ENCODE measurements at places on chromosomes 7 and 10.

DNA sequence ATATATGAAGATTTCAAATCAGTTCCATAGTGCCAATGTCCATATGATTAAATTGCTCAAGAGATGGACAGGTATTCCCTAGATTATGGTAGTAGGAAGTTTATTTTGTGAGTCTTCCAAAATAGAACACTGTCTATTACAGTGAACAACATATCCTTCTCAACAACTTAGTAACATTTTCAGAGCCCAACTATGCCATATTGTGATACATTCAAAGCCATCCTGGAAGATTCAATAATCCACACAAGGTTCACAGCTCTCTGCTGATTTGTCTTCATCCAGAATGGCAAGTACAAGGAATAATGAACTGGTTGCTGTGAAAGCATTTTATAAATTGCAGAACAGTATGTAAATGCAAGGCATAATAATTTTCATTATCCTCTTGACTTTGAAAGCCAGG is 213.9 kb downstream of the CHRM2 start:
- no peak for DNase-seq

DNA sequence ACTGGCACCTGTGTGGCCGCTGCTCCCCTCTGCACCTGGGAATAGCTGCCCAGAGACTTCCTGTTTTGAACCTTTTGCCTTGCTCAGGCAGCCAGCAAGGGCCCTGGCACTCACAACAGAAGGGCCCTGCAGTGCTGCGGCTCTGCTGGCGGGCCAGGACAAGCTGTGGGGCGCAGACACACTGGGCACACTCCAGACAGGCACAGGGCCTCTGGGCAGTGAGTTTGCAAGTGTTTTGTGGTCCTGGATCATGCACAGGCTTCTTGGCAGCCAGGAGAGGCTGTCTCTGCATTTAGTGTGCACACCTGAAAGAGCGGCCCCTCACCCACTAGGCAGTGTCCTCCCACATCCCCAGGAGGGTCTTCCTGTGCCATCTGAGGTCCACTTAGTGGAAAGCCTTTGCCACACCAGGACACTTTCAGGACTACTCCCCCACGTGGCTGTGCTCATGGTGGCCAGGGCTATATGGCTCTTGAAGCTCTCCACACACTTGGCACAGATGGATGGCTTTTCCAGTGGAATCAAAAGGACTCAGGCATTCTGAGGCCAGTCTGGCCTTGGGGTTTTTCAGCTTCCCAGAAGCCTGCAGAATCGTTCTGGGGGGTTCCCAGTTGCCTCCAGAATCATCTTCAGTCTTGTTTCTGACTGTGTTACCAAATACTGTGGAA is 5.0 kb upstream of the ATP6V0E2 start:
- peak; percentile 36 for DNase-seq

DNA sequence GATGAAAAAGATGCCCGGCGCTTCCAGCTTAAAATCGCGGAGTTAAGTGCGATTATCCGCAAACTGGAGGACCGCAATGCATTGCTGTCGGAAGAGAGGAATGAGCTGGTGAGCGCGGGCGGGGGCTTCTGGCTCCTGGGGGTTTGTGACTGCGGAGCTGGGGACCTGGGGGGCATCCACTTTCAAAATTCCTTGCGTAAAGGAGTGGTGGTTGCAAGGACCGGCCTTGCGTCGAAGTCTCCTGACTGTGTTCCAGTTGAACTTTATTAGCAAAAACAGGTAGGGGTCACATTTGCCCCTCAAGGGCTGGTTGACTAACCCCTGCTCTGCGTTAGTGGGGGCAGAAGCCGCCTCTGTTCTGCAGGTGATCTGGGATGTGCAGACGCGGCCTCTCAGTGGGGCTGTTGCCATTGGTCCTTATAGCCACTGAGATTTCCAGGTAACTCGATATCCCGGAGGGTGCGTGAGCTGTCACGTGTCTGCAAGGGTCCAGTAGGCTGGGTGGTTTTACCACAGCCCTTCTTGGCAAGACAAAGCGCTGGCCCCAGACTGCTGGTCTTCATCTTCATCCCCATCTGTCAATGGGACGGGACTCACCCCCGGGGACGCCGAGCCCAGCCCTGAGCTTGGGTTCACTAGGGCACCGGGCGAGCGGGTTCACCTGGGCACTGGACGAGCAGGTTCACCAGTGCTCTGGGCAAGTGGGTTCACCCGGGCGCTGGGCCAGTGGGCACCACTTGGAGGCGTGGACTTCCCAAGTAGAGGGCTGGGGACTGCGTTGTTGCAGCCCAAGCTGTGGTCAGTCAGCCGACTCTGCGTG is 51.5 kb upstream of the DPYSL4 start:
- DNase-seq = no peak

DNA sequence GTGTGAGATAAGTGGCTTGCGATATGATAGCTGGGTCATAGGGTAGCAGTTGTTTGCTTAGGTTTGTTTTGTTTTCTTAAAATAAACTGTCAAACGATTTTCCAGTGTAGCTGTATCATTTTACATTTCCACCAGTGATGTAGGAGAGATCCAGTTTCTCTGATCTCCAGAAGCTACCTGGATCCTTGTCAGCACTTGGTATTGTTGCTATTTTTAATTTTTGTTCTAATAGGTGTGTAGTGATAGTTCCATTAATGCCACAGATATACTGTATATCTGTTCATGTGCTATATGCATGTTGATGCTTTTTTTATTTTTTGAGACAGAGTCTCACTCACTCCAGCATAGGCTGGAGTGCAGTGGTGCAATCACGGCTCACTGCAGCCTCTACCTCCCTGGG is 44.4 kb downstream of the GOLGA7B start:
- DNase-seq = no peak

DNA sequence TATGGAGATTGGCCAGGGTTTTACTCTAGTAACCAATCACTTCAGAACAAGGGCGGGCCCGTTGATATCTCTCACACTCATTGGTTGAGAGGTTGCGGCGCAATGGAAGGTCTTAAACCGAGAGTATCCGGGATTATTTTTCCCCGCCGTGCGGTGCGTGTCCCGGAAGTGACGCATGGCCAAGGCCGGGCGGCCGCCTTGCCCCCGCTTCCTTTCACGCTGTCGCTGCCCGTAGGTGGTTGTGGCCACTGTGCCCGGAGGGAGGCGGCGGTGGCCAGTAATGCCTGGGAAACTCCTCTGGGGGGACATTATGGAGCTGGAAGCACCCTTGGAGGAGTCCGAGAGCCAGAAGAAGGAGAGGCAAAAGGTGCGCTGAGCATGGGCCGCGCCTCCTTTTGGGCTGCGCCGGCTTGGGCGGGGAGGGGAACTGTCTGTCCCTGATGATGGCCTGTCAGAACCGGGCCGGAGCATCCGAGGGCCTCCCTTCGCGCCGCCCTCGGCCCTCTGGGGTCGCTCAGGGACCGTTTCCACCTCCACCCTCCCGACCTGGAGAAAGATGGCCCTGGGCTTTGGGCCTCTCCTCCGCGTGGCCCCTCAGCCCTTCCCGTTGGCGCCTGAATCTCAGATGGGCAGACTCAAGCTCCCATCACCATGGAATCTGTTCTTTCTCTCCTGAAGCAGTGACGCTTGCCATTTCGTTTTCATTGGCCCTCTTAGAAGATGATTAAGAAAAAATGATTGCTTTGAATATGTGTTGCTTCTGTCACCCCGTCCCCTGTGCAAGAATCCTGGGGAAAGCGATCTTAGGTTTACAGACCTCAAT is at the start of gene DDX50:
DDX50 (plus strand) TSS at position 211 of the 823 bp plus-strand sequence; CDS start at position 281, 70 bp downstream.
- peak; percentile 99 for DNase-seq

GRCh38 chr10:86254081-86254480 is 112.5 kb downstream of the GRID1 start:
- no peak for DNase-seq

GRCh38 chr10:88226891-88227290 is 356.2 kb downstream of the RNLS start:
- no peak for DNase-seq

- DNase-seq = no peak
Measured at GRCh38 chr10:36057180-36057579, 415.1 kb upstream of the FZD8 start.

- no peak for DNase-seq
Measured at GRCh38 chr10:48791267-48791928, 106.7 kb downstream of the WDFY4 start.

DNA sequence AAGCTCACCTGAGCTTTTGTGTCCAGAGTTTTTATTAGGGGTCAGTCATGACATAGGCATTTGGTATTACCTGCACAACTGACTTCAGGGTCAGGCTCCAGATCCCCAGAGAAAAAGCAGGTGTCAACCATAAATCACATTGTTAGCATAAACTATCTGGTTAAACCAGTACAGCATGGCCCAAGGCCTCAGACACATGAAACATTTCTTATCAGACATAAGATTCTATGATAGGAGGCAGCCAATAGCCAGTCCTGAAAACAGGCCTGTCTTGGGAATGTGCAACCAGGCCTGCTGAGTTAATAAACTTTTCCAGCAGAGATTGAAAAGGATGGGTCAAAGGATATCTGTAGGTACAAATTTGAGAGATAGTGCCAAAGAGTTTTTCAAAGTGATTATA is 116.1 kb downstream of the TPST1 start:
- no peak for DNase-seq

- DNase-seq = peak; percentile 54
Measured at GRCh38 chr7:1193593-1194424, 33.8 kb upstream of the ZFAND2A start.

GRCh38 chr7:123133924-123134323 is 65.8 kb downstream of the SLC13A1 start:
- no peak for DNase-seq

GRCh38 chr10:22193945-22194344 is 23.9 kb downstream of the EBLN1 start:
- DNase-seq = no peak

GRCh38 chr10:130885021-130885655 is 426.4 kb downstream of the TCERG1L start:
- peak; percentile 5 for DNase-seq

GRCh38 chr7:125375942-125376341 is 446.3 kb upstream of the POT1 start:
- no peak for DNase-seq

GRCh38 chr7:151245360-151246101 is 3.0 kb downstream of the SMARCD3 start:
- peak; percentile 81 for DNase-seq

DNA sequence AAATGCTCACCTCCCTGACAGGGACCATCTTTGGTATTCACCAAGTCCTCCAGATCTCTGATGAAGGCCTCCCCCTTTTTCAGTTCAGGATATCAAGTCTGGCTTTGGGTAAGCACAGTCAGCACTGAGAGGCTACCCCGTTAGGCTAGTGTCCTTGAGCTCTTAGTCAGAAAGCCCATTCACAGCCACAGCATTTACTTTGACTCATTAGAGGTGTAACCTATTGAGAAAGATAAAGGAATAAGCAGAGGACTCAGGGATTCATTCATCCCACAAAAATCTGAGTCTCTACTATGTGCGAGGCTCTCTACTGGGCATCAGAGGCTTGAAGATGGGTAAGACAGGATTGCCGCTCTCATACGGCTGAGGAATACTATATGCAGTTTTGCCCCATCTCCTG is 14.0 kb upstream of the RAMP3 start:
- DNase-seq = no peak

DNA sequence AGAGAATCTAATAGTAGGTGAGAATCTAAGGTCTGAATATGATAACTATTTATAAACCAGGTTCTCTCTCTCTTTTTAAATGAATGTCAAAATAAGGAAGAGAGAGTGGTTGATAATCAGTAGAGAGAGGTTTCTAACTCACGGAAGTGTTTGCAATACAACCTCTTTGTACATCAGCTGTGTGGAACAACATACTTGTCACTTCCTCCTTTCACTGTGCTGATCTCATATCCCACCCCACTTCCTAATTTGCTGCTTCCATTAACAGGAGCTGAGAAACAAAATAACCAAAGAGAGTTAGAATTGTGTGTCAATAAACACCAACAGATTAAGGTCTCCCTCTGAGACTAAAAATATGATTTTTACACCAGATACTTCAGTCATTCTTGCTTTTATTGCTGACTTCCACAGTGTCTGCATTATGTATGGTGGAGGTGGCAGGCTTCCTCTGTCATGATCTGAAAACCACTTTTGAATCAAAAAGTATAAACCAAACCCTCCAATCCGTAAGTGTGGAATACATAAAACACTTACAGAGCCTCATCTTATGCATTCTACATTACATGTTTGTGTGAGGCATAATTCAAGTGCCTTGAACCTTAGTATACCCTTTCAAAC is 25.0 kb downstream of the CACUL1 start:
- DNase-seq = peak; percentile 26

GRCh38 chr7:51315393-51316261 is 982 bp downstream of the COBL start:
- no peak for DNase-seq

GRCh38 chr10:23717913-23718312 is 279.0 kb downstream of the OTUD1 start:
- DNase-seq = no peak

GRCh38 chr10:125200396-125200795 is 40.0 kb upstream of the CTBP2 start:
- DNase-seq = no peak

DNA sequence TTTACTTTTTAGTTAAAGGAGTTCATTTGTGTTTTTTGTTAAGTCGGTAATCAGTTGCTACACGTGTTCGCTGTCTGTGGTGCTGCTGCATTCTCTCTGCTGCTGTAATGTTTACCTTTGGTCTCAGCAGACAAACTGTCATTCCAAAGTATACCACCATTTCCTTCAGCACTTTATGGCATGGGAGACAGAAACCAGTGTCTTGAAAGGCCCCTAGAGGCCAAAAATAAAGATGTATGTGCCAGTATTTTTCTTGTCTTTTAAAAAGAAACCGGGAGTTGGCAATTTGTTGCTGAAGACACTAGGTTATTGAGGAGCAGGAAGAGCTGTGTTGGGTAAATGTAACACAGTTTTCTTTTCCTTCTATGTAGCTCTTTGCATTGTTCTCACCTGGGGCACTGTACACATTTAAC is 24.1 kb downstream of the ZNF92 start:
- DNase-seq = peak; percentile 12

DNA sequence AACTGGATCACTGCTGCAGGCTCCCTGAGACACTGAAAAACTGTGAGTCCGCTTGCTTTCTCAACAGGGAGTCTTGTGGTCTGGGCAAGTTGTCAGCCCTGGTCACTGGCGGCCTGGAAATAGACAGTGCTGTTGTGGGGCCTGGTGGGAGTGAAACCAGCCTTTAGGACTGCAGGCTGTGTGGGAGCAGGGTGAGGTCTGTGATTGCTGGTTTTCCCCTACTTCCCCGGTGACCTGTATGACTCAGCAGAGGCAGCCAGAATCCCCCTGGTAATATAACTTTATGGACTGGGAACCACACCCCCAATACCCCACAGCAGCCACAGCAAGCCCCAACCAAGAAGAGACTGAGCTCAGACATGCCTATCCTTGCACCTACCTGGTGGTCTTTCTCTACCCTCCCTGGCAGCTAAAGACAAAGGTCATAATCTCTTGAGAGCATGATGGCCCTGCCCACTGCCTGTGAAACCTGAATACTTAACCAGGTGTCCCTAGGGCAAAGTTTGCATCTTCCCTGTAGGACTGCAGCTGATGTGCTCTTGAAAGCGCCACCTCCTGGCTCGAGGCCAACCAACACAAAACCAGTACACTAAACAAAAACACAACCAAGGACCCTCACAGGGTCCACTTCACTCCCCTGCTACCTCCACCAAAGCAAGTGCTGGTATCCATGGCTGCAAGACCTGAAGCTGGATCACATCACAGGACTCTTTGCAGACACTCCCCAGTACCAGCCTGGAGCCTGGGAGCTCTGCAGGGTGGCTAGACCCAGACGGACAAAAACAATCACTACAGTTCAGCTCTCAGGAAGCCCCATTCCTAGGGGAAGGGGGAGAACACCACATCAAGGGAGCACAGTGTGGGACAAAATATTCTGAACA is 7.2 kb upstream of the ADAM22 start:
- peak; percentile 67 for DNase-seq

GRCh38 chr10:99620711-99621453 is 643 bp upstream of the SLC25A28 start:
- peak; percentile 99 for DNase-seq
